Activated CD8-positive, alpha-beta T cell treated with anti-CD3 and anti-CD28 coated beads for 36 hours (primary cell): ENCODE measurements at places on chromosomes 5 and 9. TPM values are rescaled to one million over a fixed set of nuclear protein-coding genes. Genes with fewer than 3 reads are reported as not detected.
A peak's percentile ranks its signal among the peaks of the same experiment; 100 is the strongest.

GRCh38 chr5:73373814-73374510 is 74.6 kb downstream of the FOXD1 start:
- no peak overlapping the region for H3K27ac ChIP-seq
- H3K4me3 ChIP-seq: no peak overlapping the region
- peaks cover 46% of the 10 kb centered on the region for H3K27me3 ChIP-seq
- no peaks in the 10 kb centered on the region for H3K4me1 ChIP-seq
- H3K36me3 ChIP-seq: no peaks in the 10 kb centered on the region

DNA sequence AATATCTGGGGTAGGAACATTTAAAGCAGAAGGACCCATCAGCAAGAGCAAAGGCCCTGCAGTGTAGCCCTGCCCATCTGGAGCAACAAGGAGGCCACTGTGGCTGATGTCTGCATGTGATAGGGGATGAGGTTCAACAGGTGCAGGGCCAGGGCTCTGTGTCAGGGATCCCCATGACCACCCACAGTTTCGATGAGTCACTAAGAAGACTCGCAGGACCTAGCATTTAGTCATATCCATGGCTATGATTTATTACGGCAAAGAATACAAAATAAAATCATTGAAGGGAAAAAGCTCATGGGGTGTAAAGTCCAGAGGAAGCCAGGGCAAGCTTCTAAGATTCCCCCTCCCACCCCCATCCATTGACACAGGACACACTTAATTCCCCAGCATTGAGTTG is 188.6 kb downstream of the ADGRV1 start:
- no peak overlapping the region for H3K4me3 ChIP-seq
- H3K4me1 ChIP-seq: no peaks in the 10 kb centered on the region
- H3K36me3 ChIP-seq: no peaks in the 10 kb centered on the region

DNA sequence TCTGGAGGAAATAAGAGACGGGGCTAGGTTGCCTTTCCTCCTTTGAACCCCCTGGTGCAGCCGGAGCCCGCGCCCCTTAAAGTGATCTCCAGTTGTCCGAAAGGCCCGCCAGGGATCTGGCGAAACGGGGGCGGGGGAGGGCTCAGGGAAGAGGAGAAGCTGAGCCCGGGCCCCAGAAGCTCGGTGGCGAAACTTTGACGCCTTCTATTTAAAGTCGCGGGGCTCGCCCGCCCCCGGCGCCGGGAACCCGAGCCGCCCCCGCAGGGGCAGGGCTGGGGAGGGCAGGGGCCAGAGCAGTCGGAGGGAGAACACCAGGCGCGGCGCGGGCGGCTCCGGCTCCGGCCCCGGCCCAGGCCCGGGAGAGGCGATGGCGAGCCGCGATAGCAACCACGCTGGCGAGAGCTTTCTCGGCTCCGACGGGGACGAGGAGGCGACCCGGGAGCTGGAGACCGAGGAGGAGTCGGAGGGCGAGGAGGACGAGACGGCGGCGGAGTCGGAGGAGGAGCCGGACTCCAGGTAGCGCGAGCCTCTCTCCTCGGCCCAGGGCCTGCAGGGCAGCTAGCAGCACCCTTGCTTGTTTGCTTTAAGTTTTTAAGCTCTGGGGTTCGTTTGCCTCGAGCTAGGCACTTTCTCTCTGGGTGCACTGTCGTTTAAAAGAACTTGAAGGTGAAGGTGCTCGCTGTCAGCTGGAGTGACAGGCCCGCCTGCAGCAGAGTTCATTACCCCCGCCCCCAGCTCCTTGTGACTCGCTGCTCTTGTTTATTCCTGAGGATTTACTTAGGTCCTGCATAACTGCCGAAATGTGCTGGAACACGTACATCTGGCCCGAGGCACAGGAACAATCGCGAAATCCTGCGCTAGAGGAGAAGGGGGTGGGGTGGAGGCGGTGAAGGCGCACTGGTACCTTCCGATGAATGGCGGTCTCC is at the start of gene CMYA5:
TSS of gene CMYA5 (plus strand) at position 296 of the 926 bp plus-strand sequence. CDS start at position 368, 72 bp downstream.
- H3K36me3 ChIP-seq: peaks cover 46% of the 10 kb centered on the region
- DNase-seq: no peak
- no peak within 1 kb of the TSS for H3K4me3 ChIP-seq
- H3K27me3 ChIP-seq: no peaks in the 10 kb centered on the region
- H3K4me1 ChIP-seq: peaks cover 11% of the 10 kb centered on the region

DNA sequence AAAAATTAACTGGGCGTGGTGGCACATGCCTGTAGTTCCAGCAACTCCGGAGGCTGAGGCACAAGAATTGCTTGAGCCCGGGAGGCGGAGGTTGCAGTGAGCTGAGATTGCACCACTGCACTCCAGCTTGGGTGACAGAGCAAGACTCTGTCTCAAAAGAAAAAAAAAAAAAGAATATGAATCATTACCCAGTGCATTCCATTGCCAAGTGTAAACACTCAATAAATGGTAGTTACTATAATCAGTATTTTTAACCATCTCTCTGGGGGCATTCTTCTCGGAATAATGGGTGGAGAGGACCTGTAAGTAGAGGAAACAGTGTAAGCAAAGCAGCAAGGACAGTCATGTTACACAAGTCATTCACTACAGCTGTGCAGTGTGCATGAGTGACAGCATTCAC is 13.8 kb upstream of the RANBP17 start:
- no peak for DNase-seq
- H3K4me3 ChIP-seq: no peak overlapping the region
- H3K27me3 ChIP-seq: peaks cover 5% of the 10 kb centered on the region
- no peak overlapping the region for H3K27ac ChIP-seq
- H3K4me1 ChIP-seq: no peaks in the 10 kb centered on the region

DNA sequence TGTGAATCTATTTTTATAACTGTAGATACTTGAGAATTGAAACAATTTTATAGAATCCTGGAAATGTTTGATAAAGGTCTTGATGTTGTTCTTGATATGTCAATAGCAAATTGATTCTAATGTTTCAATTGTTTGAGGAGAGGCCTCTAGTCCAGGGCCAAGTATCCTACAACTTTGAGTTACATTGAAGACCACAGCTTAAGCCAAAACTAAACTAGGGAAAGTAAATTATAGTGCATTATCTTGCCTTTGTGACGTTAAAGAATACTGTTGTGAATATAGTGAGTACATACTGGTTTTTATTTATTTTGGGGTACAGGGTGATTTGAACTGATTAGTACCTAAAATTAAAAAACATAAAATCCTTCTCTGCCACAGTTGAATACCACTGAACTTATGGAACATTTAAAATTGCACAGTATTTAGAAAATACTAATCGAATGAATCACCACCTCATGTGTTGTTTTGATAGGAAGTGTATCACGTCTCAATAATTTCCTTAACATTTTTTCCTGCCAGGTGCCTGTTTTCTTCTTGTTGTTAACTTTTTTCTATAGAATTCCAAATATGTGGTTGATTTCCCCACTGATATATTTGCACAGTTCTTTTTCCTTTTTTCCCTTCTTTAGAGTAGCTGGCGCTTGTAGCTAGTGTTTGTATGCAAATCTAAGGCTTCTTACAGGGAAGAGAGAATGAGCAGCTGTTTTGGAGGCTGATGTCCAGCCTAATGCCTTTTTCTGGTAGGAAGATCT is 12.5 kb downstream of the ARHGEF28 start:
- H3K36me3 ChIP-seq: no peaks in the 10 kb centered on the region
- H3K4me3 ChIP-seq: no peak overlapping the region
- no peak for DNase-seq
- H3K27me3 ChIP-seq: peaks cover 16% of the 10 kb centered on the region
- H3K27ac ChIP-seq: no peak overlapping the region

- H3K27me3 ChIP-seq: no peaks in the 10 kb centered on the region
- peaks cover 2% of the 10 kb centered on the region for H3K4me1 ChIP-seq
- no peak overlapping the region for H3K4me3 ChIP-seq
Observed at GRCh38 chr9:127549218-127549617, 62.9 kb upstream of the STXBP1 start.

- H3K27me3 ChIP-seq: peaks cover 8% of the 10 kb centered on the region
- H3K36me3 ChIP-seq: peaks cover 18% of the 10 kb centered on the region
- DNase-seq: no peak
- no peak overlapping the region for H3K4me3 ChIP-seq
Observed at GRCh38 chr9:137237759-137238726, 3.0 kb upstream of the TUBB4B start.

DNA sequence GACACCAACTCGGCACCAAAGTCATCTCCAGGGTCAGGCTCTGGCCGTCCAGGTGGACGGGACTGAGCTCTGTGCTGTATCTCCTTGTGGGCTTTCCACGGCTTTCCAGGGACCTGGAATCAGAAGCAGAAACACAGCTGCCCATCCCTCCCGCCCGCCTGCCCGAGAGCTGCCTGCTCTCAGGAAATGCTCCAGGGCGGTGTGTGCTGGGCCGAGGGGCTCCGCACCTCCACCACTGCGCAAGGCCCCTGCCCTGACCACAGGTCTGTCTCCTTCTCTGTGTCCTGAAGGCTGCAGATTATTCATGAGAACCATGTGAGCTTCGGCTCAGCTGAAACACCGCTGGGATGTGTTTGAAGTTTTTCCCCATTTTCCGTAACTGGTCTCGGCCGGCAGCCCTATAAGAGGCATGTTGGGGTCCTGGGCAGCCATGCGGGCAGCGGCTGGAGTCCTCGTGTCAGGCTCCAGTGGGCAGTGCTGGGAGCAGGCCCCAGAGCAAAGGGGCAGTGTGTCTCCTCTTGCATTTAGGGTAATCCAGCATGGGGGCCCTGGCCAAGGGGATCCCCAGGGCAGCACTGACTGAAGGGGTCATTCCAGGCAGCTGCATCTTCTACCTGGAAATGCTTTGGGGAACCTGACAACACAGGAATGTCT is 22.8 kb downstream of the NKD2 start:
- no peak overlapping the region for H3K27ac ChIP-seq
- H3K36me3 ChIP-seq: no peaks in the 10 kb centered on the region
- peaks cover 2% of the 10 kb centered on the region for H3K27me3 ChIP-seq
- H3K4me1 ChIP-seq: no peaks in the 10 kb centered on the region

DNA sequence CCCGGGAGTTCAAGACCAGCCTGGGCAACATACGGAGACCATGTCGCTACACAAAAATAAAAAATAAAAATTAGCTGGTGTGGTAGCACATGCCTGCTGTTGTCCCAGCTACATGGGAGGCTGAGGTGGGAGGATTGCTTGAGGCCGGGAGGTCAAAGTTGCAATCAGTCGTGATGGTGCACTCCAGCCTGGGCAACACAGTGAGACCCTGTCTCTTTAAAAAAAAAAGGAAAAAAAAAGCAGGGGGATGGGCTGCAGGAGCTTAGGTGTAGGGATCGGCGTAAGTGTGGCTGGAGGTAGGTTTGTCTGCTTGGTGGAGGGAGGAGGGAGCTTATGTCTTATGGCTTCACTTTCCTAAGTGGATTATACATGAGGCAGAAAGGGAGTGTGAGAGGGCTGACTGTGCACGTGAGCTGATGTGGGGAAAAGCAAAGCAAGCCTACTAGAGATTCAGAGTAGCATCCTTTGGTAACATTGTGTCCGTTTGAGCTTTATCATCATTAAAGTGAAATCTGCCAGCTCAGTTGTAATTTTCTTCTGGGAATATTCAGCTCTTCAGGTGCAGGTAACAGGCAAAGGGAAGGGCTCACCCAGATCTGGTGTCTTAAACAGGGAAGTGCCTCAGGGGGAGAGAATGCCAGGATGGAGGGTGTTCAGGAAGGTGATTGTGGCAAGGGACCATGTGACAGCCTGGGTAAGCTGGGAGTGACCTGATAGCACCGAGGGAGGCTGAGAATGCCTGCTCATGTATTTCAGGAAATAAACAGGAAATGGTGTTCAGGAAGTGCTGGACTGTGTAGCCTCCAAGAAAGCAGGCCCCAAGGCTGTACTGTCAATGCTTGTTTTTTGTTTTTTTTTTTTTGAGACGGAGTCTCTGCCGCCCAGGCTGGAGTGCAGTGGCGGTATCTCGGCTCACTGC is 17.6 kb upstream of the SETX start:
- no peak overlapping the region for H3K4me3 ChIP-seq
- H3K27me3 ChIP-seq: no peaks in the 10 kb centered on the region
- peaks cover 16% of the 10 kb centered on the region for H3K4me1 ChIP-seq
- peaks cover 14% of the 10 kb centered on the region for H3K36me3 ChIP-seq
- peak overlapping the region; percentile 77 for H3K27ac ChIP-seq
- DNase-seq: no peak

DNA sequence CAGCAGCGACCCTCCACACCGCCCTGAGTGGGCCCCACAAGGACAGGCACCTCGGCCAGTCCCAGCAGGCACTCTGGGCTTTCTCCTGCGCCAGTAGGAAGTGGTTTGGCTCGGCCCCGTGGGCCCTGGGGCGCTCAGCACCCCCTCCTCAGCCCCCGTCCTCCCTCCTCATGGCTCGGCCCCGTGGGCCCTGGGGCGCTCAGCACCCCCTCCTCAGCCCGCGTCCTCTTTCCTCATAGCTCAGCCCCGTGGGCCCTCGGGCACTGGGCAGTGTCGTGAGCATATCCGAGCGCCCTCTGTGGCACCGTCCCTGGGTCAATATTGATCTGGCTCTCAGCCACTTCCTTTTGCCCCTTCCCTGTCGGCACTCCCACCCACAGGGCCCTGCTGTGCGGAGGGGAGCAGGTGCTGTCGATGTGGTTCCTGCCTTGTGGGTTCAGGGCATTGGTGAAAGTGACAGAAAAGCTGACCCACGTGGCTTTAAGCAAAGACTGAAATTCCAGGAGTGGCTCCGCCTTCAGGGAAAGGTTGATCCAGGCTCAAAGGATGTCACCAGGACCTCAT is 5.5 kb upstream of the SCGB3A1 start:
- no peak overlapping the region for H3K27ac ChIP-seq
- no peaks in the 10 kb centered on the region for H3K36me3 ChIP-seq
- H3K4me1 ChIP-seq: peaks cover 3% of the 10 kb centered on the region

GRCh38 chr5:52998552-52999313 is 9.6 kb downstream of the ITGA2 start:
- peaks cover 5% of the 10 kb centered on the region for H3K4me1 ChIP-seq
- DNase-seq: no peak
- no peak overlapping the region for H3K4me3 ChIP-seq
- H3K36me3 ChIP-seq: no peaks in the 10 kb centered on the region
- H3K27ac ChIP-seq: no peak overlapping the region

Gene CDX1
- total RNA-seq: not detected

Gene CARTPT
- not detected for total RNA-seq

Gene RNF224
- not detected for total RNA-seq
